Lung microvascular endothelial cell (primary cell): ENCODE measurements at places on chromosomes 11 and 22. TPM values are rescaled to one million over a fixed set of nuclear protein-coding genes. Genes with fewer than 3 reads are reported as not detected.

- peak; percentile 16 for DNase-seq
These were observed 5.7 kb downstream of the MPZL2 start for GRCh38 chr11:118258410-118258809.

DNA sequence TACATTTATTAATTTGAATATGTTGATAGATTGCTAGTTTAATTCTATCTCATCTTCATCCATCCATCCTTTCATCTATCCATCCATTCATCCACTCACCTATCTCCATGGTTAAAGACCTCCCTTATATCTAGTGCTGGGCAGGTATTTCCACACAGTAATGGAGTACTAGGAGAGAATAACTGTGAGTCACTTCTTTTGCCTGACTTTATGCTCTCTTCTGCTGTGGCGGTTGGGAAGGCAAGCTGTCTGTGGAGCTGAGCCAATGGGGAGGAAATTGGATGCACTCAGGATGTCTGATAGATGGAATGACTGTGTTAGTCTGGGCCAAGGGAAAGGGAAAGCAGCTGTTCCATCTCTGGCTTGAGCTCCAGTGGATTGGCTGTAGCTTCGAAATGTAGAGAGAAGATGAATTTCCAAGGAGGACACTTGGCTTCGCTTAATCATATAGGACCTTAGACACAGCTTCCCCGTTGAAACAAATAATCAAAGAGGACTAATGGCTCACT lies 60.3 kb downstream of the NELL1 start:
- DNase-seq, result no peak

DNA sequence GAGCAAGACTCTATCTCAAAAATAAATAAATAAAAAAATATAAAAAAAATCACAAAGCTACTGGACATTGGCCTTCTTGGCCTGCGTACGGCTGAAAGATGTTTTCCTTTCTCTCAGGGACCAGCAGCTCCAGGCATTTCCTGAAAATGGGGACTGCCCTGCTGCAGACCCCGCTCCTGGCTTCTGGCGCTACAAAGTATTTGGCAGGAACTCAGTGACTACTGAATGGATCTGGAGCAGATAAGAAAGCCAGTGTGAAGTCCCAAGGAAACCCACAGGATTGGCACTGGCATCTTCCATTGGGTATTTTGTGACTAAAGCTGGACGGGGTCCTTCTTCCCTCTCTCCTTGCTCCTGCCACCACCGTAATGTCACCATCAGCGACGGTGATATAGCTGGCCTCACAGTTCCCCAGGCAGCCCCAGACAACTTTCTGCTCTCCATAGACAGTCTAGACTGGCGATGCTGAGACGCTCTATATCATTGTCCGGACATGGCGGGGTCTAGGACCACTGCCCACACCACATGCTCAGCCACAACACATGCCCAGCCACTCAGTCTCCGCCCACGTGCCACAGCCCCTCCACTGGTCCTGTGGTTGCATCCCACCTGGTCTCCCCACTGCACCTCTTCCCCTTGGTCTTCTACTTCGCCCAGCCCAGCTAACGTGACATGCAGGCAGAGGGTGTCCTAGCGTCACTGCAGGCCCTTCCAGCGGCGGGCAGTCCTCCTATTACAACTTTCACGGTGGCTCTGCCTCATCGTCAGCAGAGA lies 22.7 kb upstream of the YPEL1 start:
- peak; percentile 44 for DNase-seq

GRCh38 chr11:77379253-77379652 lies 77.8 kb upstream of the GDPD4 start:
- DNase-seq, result peak; percentile 83

DNA sequence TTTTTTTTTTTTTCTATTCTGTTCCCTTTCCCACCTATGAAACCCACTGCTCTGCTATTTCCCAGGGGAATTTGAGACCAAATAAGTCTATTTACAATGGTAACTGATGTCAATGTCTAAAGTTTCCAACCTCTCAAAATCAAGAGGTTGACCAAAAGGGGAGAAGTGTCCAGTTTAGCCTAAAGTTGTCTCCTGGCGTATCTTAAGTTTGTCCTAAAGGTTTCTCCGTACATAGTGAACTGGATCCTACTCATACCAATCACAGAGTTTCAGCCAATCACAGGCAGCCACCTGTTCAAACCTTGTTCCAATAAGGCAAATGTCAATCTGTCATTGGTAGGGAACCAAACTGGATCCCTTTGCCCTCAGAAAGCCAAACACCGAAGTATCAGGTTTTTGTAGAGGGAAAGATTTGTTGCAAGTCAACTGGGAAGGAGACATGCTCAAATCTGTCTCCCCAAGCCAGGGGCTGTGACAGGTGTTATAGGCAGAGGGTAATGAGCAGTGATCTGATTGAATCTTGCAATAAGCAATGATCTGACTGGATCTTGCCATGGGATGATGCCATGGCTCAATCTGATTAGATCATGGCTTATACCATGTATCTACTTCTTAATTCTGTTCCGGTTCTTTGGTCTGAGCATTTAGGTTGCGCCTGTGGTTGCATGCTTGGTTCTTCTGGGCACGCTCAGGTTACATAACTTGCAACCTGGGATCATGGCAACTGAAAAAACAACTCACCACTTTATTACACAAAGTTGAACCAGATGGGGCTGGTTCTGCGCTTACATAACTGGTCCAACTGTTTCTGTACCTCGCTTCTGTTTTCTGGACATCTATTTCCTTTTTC lies 1.1 kb upstream of the VPS37C start:
- peak; percentile 38 for DNase-seq

- DNase-seq, result no peak
These were observed 51.5 kb upstream of the PHOX2A start for GRCh38 chr11:72295471-72295870.

- DNase-seq, result no peak
These were observed 84.6 kb downstream of the MYEOV start for GRCh38 chr11:69378303-69379141.

DNA sequence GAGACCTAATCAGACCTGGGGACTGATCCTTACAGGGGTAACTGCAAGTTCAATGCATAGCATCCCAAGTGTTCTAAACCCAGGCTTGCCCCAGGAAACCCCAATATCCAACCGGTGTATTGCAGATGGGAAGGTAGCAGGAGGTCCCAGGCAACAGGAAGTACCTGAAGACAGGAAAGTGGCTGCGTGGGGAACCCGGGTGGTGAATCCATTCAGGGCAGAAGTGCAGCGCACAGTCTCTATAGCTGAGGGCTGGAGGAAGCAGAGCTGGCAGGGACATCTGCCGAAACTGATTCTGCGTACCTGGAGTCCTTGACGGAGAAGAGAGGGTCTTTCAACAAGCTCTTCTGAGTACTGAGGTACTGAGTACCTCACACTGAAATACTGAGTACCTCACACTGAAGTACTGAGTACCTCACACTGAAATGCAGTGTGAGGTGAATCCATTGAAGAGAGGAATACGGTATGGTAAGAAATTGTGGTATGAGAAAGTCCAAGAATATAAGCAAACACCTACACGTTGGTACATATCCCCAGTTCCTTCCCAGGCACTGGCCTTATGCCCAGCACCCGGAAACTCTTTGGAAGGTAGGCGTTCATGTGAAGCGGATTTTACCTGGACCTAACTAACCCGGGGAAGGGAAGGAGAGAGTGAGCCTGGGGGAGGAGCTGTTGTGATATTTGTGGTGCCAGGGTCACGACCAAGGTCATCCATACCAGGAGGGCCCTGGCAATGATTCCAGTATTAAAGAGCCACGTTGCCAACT lies 20.1 kb downstream of the SCN4B start:
- DNase-seq, result no peak

- DNase-seq, result peak; percentile 92
These were observed 3.0 kb upstream of the MYBPC3 start for GRCh38 chr11:47355283-47356128.

- peak; percentile 59 for DNase-seq
These were observed 1.2 kb downstream of the PHLDB1 start for GRCh38 chr11:118608360-118609227.

GRCh38 chr11:82899186-82899820 lies 927 bp downstream of the PRCP start:
- DNase-seq, result no peak

DNA sequence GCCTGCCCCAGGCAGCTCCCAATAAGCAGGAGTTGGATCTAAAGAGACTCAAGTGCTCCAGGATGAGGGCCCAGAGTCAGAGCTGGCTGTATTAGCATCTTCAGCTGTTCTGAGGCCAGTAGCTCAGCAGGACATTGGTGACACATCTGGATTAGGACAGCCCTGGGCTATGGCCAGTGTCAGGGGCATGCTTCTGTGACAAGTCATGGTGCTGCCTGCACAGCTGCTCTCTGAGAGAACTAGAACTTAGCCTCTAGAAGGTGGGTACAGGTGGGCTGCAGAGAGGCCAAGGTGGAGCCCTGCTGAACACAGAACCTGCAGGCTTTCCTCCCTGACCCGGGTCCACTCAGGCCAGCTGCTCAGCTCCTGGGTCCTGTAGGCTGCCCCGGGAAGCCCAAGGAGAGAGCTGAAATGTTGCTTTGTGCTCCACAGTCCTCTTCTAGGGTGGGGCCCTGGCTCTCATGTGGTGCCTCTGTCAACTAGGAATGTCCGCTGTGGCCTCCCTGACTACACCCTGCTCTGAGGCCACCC lies 426.9 kb downstream of the SOX6 start:
- no peak for DNase-seq

- DNase-seq, result no peak
These were observed 133.6 kb downstream of the DSCAML1 start for GRCh38 chr11:117663414-117663813.

DNA sequence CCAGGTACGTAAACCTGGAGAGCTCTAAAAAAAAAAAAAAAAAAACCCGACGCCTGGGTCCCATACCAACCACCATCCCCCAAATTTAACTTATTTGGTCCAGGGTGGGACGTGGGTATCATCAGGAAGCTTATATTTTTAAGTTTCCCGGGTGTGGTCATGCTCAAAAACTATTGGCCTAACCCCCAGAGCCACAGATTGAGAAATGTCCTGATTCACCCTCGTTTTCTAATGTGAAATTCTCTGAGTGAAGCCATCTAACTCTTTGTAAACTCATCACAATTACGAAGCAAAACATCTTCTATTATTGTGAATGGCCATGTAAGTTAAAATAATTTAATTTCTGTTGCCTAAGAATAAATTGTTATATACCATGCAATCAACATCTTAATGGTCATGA lies 29.6 kb downstream of the PAK1 start:
- DNase-seq, result no peak

The RBMXL2 gene
- total RNA-seq, result not detected in 2 replicates

The OR52R1 gene
- total RNA-seq, result not detected in 2 replicates

The AHNAK gene
- 214 and 215 TPM in 2 replicates for total RNA-seq

The OR52E6 gene
- not detected in 2 replicates for total RNA-seq

The VPS37C gene
- 4.4 and 6.2 TPM in 2 replicates for total RNA-seq

The RAG2 gene
- not detected in 2 replicates for total RNA-seq

The UFD1 gene
- total RNA-seq, result 82.5 and 101 TPM in 2 replicates
